DMS79 (cell line): ENCODE measurements at places on chromosomes 6 and 20.

GRCh38 chr20:50876816-50877215, 54.4 kb downstream of the ADNP start:
- DNase-seq = no peak

- DNase-seq = no peak
Measured at GRCh38 chr20:20248620-20249200, 119.2 kb upstream of the INSM1 start.

DNA sequence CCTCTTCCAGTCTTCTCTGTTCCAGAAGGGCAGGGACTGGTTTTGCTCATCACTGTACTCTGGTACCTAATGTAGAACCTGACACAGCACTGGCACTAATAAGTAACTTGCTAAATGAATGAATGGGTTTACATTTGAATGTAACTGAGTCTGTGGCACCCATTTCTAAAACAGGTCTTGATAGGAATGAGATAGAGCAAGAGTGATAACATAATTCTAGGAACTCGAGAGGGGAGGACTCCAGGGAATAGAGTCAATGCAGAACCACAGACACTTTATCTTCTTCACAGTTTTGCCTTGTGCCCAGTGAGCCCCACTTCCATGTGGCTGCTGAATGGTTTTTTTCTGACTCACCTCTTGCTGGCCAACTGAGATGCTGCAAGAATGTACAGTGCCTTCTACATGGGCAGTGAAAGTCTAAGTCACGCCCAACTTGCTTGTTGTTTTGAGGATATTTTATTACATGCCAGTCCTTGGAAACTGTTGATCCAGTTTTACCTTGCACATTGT, 61.1 kb downstream of the TBC1D7 start:
- DNase-seq = no peak

- no peak for DNase-seq
Measured at GRCh38 chr6:93654548-93654947, 235.2 kb upstream of the EPHA7 start.

DNA sequence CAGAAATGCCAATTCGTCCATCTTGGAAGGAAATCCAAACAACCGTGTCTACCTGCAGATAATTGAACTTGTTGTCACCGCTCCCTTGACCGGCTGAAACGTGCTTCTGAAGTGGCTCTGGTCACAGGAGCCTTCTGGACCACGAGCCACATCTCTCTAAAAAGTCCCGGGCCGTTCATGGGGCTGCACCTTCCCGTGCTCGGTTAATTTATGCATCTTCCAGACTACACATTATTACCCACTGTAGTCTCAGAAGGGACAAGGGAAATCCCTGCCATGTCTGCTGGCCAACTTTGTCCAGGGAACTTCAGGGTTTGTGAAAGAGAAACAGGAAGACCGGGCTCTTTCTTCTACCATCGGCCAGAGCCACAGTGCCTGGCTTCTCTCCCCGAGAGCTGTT, 63.4 kb upstream of the MPC1 start:
- DNase-seq = no peak

DNA sequence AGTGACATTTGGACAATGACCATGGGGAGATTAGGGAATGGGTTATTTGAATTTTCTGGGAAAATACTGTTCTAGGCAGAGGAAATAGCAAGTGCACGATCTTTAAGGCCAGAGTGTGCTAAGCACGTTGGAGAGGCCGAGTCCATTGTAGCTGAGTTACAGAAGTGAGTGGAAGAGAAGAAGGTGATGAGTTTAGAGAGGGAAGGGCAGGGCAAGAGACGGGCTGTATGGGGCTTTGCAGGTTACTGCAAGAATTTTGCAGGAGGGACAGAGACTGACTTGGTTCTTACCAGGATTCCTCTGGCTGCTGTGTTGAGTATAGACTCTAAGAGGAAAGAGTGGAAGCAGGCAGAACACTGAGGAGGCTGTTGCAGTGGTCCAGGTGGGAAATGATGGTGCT, 1.1 kb upstream of the NCOA3 start:
- no peak for DNase-seq

DNA sequence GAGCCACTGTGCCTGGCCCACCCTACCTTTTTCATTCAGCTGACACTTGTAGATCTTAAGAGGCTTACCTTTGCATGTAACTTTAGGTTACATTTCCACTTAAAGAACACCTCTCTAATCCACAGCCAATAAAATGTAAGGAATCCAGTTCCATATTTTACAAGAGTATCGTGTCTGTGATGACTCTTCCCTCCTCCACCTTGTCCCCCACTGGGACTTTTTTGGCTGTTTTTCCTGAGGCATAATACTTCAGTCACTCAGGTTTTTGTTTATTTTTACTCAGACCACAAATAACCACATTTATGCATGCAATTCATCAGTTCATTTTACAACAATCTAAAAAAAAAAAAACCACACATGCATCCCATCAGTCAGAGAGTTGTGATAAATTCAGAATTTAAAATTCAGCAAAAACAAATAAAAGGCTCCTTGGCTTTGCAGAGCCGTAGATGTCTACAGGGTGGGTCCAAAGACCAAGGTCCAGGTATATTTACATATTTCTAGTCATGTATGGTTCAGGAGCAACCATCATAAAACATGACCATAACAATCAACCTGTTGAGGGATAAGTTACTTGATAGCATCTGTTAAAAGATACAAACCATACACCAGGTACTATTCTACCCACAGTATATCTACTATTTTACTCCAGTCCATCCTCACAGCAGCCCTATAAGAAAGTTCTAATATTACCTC, 9.9 kb downstream of the ATXN1 start:
- no peak for DNase-seq

- DNase-seq = no peak
Measured at GRCh38 chr6:63352544-63353285, 32.9 kb upstream of the LGSN start.

DNA sequence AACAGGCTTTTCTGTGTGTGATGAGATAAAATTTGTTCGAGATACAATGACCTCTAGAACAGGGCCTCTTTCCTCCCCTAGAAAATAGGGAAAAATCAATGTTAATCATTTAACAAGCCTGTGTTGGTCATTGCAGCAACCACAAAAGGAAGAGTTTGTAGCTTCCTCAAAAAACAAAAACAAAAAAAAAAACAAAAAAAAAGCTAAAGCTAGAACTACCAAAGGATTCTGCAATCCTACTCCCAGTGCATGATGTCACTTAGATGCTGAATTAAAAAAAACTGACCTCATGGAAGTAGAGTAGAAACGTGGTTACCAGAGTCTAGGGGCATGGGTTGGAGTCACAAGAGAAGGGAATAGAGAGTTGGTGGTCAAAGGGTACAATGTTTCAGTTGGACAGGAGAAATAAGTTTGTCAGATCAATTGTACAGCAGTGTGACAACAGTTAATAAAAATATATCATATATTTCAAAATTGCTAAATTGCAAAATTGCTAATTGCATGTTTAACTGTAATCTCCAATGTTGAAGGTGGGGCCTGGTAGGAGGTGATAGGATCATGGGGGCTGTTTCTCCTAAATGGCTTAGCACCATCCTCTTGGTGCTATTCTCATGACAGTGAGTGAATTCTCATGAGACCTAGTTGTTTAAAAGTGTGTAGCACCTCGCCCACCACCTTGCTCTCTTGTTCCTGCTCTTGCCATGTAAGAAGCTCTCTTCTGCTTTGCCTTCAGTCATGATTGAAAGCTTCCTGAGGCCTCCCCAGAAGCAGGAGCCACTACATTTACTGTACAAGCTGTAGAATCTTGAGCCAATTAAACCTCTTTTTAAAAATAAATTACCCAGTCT, 163.4 kb upstream of the SIM1 start:
- DNase-seq = no peak

GRCh38 chr6:75178757-75179156, 27.1 kb downstream of the COL12A1 start:
- DNase-seq = no peak

DNA sequence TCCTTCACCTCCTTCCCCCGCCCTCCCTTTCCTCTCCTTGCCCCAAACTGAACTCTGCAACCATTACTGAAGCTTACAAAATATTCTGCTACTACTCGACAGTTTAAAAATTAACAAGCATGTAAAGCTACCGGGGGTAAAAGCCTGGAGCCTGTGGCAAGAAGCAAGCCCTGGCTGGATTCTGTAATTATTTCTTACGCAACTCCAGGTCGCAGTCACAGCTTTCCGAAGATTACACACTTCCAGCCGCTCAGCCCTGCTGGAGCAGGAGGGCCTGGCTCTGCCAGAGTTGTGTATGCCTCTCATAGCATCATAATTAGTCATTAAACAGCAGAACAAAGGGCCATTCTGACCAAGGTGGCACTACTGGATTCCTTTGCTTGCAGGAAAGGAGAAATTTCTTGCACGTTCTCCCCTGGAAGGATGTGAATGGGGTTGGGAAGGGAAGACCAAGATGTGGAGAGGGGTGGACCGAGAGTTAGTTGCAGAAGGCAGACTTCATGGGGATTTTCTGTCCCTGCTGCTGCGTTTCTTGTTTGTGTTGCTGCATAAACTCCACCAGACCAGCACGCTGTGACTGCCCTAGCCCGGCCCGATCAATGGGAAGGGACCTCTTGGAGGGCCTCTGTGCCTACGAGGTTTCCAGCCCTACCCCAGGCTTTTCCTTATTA, 23.6 kb downstream of the FOXQ1 start:
- no peak for DNase-seq

DNA sequence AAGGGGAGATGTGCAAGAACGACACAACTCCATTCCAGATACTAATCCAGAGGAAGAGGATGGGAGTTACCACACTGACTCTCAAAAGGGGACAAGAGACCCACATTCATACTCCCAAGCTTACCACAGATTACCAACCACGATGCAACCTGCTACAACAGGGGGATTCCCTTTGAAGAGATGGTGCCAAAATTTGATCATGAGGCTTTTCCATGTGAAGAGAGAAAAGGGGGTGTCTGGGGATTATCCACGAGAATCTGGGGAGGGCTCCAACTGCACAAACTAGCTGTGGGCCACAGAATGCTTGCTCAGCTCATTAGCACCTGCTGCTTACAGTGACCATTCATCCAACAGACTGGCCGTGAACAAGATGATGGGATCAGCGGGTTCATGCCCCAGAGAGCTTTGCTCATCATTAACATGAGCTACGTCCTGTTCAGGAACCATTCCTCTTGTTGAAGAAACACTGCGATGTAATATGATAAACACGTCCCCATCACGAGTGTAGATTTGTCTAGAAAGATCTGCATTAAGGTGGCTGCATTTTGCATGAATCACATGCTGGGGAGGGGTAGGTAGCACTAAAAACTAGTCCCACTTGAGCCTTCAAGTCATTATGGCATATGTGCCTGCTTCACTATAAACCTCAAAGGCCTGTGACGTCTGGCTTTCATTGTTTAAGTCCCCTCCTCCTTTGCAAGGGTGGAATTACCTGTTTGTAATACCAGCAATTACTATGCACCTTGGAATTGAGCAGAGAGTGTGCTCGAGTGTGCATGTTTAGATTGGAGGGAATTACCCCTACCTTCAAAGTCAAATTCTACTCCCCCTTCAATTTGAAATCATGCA, 4.0 kb downstream of the PLAGL2 start:
- no peak for DNase-seq

- DNase-seq = no peak
Measured at GRCh38 chr6:97282238-97282725, 734 bp downstream of the MMS22L start.

DNA sequence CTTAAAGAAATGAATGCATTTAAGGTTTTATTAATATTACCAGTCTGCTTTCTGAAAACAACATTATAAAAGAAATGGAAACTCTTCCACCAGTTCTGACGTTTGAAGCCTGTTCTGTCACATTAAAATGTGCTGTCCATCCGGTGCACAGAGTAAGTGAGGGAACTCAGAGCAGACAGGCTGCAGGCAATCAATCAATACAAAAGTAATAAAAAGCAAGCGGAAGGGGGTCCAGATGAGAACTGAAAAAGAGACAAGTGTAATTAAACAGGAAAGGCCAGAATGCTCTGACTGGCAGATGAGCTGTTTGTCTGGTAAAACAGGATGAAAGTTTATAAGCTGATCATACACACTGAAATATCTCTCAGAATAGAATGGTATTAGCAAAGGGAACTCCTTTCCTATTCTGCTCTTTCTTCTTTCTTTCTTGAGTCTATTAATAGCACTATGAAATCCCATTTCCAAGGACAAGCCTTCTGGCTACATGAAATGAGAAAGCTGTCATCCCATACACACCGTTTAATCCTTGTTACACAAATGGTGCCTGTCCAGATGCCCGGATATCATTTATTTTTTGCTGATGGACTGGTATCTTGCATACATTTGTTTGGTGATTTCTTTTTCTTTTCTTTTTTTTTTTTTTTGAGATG, 94.3 kb downstream of the RAMACL start:
- DNase-seq = no peak

DNA sequence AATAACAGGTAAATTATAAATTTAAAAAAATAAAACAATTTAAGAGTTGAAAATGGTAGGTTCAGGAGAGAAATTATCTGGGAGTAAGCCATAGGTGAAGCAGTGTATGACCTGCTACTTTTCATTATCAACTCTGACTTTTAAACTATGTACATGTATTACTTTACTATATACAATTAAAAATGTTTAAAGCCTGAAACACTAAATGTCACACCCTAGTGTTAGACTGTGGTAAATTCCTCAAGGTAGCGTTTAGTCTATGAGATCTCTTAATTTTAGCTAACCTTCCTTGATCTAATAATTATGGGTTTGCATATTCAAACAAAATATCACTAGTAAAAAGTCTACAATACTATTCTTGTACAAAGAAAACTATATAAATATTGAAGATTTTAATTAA, 22.3 kb upstream of the TBC1D32 start:
- DNase-seq = no peak

DNA sequence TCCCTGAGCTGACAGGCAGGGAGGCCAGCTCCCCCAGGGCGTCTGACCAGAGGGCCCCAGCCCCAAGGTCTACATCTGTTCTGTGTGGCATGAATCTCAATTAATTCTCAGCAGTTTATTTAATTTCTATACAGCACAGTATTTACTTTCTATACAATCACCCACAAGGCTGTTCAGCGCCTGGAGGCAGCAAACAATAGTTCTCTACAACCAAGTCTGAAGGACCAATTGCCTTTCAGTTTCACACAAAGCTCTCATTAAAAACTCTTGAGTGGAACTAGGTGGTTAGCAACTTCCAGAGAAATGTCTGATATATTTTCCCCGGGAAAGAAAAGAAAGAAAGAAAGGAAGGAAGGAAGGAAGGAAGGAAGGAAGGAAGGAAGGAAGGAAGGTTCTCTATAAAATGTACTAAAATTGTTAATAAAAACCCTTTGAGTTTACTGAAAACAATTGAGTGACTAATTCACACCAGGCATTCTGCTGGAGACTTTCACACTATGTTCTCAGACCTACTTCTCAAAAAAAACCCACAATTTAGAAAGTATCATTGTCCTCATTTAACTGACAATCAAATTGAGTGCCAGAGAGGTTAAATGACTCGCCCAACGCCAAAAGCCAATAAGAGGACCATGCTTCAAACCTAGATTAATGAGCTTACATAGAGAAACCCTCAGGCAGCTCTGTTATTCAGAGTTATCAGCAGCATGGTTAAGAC, 62.5 kb downstream of the METTL24 start:
- no peak for DNase-seq

DNA sequence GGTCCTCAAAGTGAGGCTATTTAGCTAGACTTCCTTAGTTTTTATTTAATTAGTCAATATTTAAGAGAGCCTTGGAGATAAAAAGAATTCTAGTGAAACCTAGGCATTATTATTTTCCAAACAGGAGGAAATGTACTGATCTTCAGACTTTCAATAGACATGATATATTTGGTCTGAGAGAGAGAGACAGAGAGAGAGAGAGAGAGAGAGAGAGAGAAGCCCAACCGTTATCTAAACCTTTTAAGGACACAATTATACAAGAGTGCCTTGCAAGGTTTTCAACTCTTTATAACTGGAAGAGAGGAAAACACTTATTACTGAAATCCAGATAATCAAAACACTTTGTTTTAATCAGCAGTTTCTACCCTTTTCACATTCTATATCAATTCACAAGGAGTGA, 64.8 kb downstream of the BACH2 start:
- DNase-seq = no peak
